Temporal lobe (tissue), 4 donors: ENCODE measurements at places on chromosomes 7 and 10. TPM values are rescaled to one million over a fixed set of nuclear protein-coding genes. Genes with fewer than 3 reads are reported as not detected.

The CASTOR2 gene
- 33.9 TPM for total RNA-seq

The LBX1 gene
- total RNA-seq, result not detected

The ALOX5 gene
- 0.98 TPM for total RNA-seq

The SHTN1 gene
- 78.2 TPM for total RNA-seq

The ZNF735 gene
- not detected for total RNA-seq

The FFAR4 gene
- not detected for total RNA-seq

The RBP4 gene
- 5.9 TPM for total RNA-seq

The AHR gene
- 6.9 TPM for total RNA-seq

The LMOD2 gene
- total RNA-seq, result not detected

The SSMEM1 gene
- total RNA-seq, result not detected

The AEBP1 gene
- total RNA-seq, result 7.9 TPM

The PLEKHS1 gene
- not detected for total RNA-seq

The VWA2 gene
- 2.2 TPM for total RNA-seq

The DDC gene
- total RNA-seq, result 0.25 TPM

The CCDC146 gene
- 11.8 TPM for total RNA-seq

The CCDC3 gene
- 17.2 TPM for total RNA-seq

The MPP7 gene
- total RNA-seq, result 1.2 TPM

The KCNH2 gene
- total RNA-seq, result 6.4 TPM

The AKR1C2 gene
- total RNA-seq, result 21.9 TPM

The UNC5B gene
- total RNA-seq, result 4.2 TPM

The ADIRF gene
- total RNA-seq, result 0.98 TPM

The PRPS1L1 gene
- not detected for total RNA-seq

The STK31 gene
- 17.2 TPM for total RNA-seq

The CYP2C8 gene
- 0.74 TPM for total RNA-seq

The OSBPL3 gene
- total RNA-seq, result 3.9 TPM

The CALML5 gene
- total RNA-seq, result not detected

The WIPF3 gene
- total RNA-seq, result 6.6 TPM

The SH2D4B gene
- total RNA-seq, result 1.2 TPM

The VIPR2 gene
- total RNA-seq, result 0.49 TPM

The SPAM1 gene
- not detected for total RNA-seq

The OGA gene
- 328 TPM for total RNA-seq

The VAX1 gene
- total RNA-seq, result 1.7 TPM

The RAPGEF5 gene
- 64.7 TPM for total RNA-seq

The SUGCT gene
- total RNA-seq, result 0.98 TPM

The ANXA8 gene
- not detected for total RNA-seq

The SPDYE11 gene
- total RNA-seq, result under 0.01 TPM

The ANK3 gene
- total RNA-seq, result 305 TPM

The STEAP1 gene
- total RNA-seq, result 0.25 TPM

The NEURL1 gene
- 26.8 TPM for total RNA-seq

The GRID2IP gene
- 0.74 TPM for total RNA-seq

The CLCN1 gene
- total RNA-seq, result not detected

The FOXI2 gene
- not detected for total RNA-seq

The SLC26A4 gene
- 3.4 TPM for total RNA-seq

The ADAM22 gene
- total RNA-seq, result 73.5 TPM

The HOXA5 gene
- total RNA-seq, result not detected

The APBB1IP gene
- 0.98 TPM for total RNA-seq

The ZNF804B gene
- 4.7 TPM for total RNA-seq

The AKR1D1 gene
- total RNA-seq, result not detected

The MSANTD7 gene
- total RNA-seq, result 17.9 TPM

The NPFFR1 gene
- total RNA-seq, result 1.5 TPM

The SLC26A5 gene
- total RNA-seq, result not detected

The GSDME gene
- total RNA-seq, result 28.8 TPM

The ASL gene
- 3.9 TPM for total RNA-seq

The STEAP1B gene
- total RNA-seq, result 1.2 TPM

The SFRP4 gene
- total RNA-seq, result 2.5 TPM

The IFIT1B gene
- 0.49 TPM for total RNA-seq
